ENCODE measurements at places on chromosomes 3 and 15. TPM values are rescaled to one million over a fixed set of nuclear protein-coding genes. Genes with fewer than 3 reads are reported as not detected.
A peak's percentile ranks its signal among the peaks of the same experiment; 100 is the strongest.

GRCh38 chr3:29720665-29721064 lies 439.8 kb downstream of the RBMS3 start:
- no peak for DNase-seq

WNT5A gene
- total RNA-seq = not detected

GRCh38 chr15:80242802-80243201 lies 9.2 kb downstream of the CTXND1 start:
- DNase-seq = no peak

GRCh38 chr3:158407844-158408517 lies 163.0 kb upstream of the MLF1 start:
- no peak for DNase-seq

DNA sequence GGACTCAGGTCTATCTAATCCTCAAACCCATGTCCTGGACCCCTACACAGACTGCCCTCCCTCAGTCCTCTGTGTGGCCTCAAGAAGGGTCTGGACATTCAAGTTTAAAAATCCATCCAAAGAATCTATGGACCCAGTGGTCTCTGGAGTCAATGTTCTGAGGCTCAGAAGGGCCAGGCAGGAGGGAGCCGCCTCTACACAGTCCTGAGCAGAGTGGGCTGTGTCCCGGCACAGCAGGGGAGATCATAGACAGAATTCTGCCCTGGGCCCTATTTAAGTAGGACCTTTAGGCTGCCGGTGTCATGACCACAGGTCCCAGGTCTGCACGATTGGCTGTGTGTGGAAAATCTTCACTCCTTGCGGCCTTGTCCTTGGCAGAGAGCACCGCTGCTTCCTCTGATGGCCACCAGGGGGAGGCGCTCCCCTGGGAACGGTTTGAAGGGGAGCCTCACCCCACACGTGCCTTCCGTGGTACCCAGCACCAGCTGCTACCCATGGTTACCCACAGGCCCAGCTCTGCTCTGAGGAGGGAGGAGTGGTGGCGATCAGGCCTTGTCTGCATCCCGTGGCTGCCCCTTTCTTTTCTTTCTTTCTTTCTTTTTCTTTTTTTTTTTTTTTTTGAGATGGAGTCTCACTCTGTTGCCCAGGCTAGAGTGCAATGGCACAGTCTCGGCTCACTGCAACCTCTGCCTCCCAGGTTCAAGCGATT lies 37.9 kb downstream of the CHRD start:
- peak; percentile 56 for DNase-seq

DNA sequence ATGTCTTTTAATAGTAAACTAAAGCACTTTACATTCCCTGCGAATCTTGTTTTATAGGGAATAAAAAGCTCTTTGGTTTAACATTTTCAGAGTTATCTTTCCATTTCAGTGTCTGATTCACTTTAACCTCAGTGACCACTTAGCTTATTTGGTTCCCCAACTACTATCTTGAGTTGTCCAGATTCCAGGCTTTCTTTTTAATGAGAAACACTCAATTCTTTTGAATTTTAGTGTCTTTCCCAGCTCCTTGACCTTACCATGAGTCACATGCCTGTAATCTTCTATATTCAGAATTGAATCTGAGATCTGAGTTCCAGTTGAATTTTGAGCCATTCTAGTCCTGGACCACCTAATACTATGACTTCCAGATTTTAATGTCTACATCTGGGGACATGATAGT lies 144.4 kb downstream of the KCNAB1 start:
- DNase-seq = no peak

- no peak for DNase-seq
Observed at GRCh38 chr3:81793410-81793809, 32.0 kb upstream of the GBE1 start.

- no peak for DNase-seq
Observed at GRCh38 chr3:12768579-12769527, 9.8 kb upstream of the TMEM40 start.

DNA sequence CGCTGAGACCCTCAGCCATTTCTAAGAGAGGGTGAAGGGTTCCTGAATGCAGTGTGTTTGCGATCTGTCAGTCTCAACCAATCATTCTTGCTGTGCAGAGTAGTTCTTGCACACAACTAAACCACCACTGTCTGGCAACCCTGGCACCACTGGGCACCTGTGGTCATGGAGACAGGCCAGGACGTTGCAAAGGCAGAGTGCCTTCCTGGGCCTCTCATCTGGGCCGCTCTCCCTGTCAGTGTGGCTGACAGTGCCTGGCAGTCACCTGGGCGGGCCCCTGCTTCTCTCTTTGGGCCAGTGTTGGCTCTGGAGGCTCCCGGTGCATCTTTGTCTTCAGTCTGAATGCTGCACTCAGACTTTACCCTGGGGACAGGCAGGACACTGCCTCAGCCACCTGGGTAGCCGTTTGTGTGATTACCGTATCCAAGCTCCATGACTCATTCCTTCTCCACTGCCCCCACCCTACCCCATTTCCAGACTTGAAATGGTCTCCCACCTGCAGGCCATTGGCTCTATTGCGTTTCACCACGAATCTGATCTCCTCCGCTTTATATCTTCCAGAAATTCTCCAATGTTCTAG lies 104.6 kb upstream of the KLF13 start:
- DNase-seq = no peak

DNA sequence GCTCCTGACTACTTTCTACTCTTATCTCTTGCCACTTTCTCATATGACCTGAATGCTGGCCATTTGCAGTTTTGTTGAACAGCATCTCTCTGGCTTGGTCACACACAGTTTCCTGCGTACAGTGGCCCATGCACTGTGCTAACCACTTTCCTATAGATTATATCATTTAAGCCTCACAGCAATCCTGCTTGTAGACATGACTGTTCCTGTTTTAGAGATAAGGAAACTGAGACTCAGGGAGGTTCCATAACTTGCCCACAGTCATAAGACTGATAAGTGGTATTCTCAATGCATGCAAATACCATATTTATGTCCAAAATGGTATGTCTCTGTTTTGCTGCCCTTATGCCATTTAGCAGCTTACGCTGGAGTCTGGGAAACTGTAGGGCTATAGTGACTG lies 229.5 kb downstream of the NR1D2 start:
- DNase-seq = no peak

- DNase-seq = no peak
Observed at GRCh38 chr3:78571486-78571885, 1196.3 kb downstream of the ROBO1 start.

LEKR1 gene
- 1.5 TPM for total RNA-seq

ARPIN gene
- total RNA-seq = 5.3 TPM

DNA sequence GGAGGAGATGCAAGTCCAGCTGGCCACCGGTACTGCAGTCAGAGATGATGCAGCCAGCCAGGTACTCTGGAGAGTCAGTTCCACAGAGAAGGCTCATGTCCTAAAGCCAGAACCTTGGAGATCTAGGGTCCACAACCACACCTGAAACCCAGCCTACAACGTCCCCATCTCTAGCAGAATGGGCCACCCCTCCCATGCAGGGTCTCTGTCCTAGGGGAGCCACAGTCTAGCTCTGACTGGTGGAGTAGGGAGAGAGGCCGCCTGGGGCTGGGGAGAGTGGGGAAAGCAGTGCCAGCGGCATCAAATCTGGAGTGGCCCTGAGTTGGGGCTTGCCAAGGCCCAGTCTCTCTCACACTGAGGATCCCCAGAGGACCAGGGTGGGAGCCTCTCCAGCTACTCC lies 43.5 kb downstream of the PTH1R start:
- no peak for DNase-seq

GRCh38 chr15:73741321-73741836 lies 11.8 kb downstream of the INSYN1 start:
- no peak for DNase-seq

SLC12A6 gene
- total RNA-seq = 15.2 TPM

GBE1 gene
- total RNA-seq = 30.9 TPM

Measured in HepG2 (cell line).